ENCODE measurements at places on chromosomes 6 and 20.

GRCh38 chr6:130955755-130956154 lies 107.3 kb downstream of the EPB41L2 start:
- DNase-seq: no peak

DNA sequence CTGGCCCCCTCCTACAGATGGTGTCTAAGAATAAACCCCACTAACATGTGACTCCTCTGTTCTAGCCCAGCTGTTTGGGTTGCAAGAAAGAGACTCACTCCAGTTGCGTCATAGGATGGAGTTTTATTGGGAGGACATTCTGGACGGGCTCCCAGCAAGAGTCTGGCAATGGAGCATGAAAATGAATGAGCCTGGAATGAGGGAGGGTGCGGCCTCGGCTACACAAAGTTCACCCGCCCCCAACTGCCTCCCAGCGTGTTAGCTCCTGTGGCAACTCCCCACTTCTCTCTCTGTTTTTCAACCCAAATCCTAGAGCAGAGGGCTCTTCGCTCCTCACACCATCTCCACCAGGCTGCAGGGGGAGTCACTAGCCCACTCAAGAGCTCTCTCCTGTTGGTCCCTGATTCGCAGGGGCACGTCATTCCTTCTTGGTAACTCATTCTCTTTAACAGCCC lies 5.1 kb upstream of the ADAM33 start:
- no peak for DNase-seq

DNA sequence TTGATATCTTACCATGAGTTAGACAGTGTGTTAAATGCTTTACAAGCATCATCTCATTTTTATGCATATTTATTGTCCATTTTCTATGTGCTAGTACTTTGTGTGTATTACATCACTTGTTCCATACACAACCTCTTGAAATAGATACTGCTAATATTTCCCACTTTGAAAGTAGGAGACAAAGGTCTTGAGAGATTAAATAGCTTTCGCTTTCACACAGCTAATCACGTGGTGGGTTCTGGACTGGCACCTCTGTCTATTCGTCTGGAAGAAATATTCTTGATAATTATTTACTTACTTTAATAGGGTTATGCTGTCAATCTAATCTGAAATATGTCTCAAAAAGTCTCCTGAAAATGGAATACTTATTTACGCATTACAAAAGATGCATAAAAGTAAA lies 30.2 kb downstream of the EPHA7 start:
- no peak for DNase-seq

- DNase-seq: no peak
Measured at GRCh38 chr6:125067552-125067951, 86.0 kb upstream of the TPD52L1 start.

DNA sequence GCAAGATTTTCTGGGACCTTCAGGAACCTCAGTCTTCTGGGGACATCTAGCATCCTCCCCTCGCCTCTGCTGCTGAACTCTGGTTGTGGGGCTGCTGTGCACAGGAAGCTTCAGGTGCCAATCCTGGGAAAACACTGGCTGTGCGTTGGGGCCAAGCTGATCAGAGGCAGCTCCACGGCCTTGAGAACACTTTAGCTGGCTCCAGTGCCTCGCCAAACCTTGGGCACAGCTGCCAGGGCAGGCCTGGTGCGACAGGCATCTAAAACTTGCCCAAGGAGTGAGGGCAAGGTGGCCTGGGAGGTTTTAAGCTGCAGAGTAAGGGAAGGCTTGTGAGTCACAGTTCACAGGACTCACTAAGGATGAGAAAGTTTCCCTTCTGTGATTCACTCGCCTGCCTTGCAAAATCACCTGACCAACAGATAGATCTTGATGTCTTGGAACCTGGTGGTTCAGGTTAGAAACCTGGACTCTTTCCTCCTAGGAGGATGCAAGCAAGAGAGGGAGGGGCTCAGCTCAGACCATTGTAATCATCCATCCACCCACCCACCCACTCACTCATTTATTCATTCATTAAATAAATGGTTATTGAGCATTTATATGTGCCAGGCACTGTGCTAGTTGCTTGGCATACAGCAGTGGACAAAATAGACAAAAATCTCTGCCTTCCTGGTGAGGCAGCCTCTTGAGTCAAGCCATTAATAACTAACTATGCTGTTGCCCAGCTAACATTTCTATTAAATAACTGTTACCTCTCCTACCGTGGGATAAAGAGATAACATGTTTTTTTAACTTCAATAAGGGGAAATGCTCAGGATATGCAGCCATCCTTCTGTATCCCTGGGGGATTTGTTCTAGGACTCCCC lies 2.5 kb upstream of the SPATS1 start:
- no peak for DNase-seq

DNA sequence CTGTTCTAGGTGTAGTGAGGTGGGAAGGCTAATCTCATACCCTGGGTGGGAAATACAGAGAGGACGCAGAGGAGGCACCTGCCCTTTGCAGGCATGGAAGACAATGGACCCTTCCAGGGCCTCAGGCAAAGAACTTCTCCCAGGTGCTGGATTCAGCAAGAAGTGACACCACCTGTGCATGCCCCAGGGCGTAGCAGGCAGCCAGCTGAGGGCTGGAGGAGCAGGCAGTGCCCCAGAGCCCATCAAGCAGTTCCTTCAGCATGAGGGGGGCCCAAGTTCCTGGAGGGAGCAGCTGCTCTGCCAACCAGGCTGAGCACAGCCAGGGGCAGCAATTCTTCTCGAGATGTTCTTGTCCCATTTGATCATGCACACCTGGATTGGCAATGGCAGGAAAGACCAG lies 170.3 kb upstream of the PDE10A start:
- no peak for DNase-seq

GRCh38 chr20:47262008-47262364 lies 94.5 kb downstream of the ZMYND8 start:
- DNase-seq: no peak

- DNase-seq: no peak
Measured at GRCh38 chr6:138030872-138031271, 76.3 kb downstream of the PERP start.

DNA sequence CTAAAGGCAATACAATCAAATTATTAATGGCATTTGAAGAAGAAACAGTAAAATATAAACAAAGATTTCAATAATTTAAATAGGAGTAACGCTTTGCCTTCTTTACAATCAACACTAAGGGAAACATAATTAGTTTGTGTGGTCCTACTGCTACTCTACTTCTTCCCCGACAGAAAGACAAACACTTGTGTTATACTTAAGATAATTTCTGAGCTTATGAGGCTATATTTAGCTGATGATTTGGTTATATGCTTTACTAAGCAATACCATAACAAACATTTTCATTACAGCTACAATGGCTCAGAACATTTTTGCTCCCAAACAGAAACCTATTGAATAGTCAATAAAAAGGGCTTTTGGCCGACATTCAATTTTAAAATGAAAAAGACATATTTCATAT lies 1217.2 kb upstream of the GJE1 start:
- DNase-seq: no peak

- DNase-seq: no peak
Measured at GRCh38 chr20:62430311-62430853, 3.0 kb upstream of the RBBP8NL start.

DNA sequence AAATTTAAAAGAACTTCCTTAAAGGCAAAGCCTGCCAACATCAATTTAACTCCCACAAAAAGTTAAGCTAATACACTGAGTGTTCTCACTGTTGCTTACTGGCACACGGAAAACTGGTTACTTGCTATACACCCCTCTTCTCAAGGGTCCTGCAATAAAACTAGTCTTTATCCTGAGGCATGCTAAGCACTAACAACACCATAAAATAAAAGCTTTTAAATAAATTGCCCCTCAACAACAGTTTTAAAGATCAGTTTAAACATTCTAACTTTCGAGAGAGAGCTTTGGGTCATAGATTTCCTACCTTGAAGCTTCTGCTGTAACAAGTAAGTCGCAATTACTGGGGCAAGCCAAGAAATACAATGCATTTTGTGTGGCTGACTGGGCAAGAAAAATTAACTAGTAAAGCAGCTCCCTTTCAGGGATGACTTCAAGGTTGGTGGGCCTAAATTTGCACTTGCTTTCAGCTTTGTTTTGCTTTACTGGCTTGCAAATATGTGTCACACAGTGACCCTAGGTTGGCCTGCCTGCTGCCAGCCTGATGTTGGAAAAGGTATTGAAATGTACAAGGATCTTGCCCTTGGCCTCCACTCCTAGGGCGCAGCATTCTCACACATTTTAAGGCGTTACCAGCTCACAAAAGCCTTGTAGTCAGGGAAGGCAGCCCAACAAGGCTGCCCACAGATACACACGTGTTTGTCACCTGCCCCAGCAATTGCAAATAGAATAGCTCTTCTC lies 4.0 kb upstream of the HEY2 start:
- DNase-seq: no peak

DNA sequence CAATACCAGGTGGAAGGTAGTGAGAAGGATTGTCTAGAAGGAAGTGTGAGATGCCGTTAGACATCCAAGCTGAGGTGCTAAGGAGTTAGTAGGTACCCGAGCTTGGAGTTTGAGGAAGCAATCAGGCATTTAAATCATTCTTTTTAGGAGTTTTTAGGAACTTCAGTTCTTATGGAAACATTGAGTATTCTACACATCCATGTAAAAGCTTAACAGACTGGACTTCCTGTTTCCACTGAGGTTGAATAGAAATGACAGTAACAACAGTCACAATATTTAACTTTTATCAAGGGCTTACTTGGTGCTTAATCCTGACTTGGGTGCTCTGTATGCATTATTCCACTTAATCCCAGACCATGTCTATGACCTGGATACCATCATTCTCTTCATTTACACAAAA lies 136.4 kb downstream of the UST start:
- DNase-seq: no peak

GRCh38 chr20:444862-445426 lies 17.4 kb downstream of the TBC1D20 start:
- DNase-seq: no peak

Data from HAP-1 (cell line).